ENCODE measurements at places on chromosomes 1 and 21.

GRCh38 chr1:30087465-30087864 lies 635.9 kb downstream of the MATN1 start:
- DNase-seq = no peak

DNA sequence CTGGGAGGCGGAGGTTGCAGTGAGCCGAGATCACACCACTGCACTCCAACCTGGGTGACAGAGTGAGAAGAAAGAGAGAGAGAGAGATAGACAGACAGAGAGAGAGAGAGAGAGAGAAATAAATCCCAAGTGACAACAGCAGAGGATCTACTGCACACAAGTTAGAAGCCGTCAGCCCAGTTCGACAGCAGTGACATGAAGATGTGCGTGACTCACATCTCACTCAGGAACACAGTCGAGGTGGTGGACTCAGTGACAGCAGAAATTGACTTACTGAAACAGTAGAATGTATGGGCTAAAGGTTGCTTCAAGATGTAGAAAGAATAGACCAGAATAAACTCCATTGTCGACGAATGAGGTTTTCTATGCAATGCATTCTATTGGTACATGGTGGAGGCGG lies 77.0 kb upstream of the KRTAP19-8 start:
- no peak for DNase-seq

DNA sequence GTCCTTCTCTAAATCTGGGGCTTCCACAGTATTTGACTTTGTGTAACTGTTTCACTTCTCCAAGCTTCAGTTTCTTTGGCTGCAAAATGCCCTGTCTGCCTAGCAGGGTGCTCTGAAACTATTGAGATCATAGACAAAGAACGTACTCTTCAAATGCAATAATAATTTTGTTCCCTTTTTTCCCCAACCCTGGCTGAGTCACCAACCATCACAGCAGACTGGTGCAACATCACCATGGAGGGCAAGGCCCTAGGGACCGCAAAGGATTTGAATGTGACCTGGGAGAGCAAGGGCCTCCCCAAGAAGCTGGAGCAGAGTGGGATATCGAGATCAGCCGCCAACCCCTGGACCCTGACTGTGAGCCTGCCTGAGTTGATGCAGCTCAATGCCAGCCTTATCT lies 115.0 kb downstream of the FCRL5 start:
- no peak for DNase-seq

DNA sequence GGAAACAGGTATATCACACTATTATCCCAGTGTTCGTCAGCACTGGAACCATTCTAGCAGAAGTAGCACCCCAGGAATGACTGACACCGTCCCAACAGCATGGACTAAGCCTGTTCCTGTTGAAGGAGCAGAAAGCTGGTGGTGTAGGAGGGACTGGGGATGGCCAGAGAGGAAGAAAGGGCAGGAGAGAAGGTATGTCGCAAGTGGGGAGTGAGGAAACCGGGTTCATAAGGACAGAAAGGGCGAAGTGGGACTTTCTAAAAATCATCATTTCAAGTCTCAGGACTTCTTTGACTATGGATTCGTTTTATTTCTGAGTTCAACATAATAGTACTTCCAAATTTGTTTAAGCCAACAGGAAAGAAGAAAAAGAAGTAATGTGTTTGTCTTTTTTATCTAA lies 19.7 kb upstream of the MX1 start:
- DNase-seq = no peak

GRCh38 chr1:115797486-115797885 lies 29.0 kb upstream of the CASQ2 start:
- no peak for DNase-seq

DNA sequence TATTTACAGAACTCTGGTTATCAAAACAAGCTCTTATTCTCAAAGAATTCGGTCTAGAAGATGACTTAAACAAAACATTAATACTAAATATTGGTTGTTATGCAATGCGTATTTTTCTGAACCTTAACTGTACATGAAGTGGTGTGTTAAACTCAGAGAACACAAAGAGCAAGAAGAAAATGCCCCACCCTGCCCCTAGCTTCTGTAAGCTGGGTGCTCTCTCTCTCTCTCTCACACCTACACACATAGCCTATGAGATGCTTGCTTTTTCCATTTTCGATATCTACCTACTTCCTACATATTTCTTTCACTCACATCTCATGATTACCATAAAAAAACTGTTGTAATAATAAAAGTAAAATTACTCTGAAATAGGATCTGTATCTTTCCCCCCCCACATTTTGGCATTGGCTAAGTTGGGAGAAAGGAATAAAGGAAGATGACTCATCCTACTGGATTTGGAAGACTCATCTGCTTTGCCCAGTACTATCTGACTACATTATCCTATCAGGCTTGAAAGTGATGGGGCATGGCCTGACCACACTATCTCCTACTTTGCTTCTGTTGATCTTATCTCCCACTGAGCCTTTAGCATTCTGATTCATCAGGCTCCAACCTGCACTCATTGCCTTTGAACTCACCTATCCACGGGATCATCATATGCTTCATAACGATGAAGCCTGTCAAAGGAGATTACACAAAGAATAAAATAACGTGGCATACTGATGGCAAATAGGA lies 2.9 kb downstream of the CRYZ start:
- DNase-seq = no peak

GRCh38 chr1:178609015-178609414 lies 96.1 kb downstream of the TEX35 start:
- DNase-seq = no peak

DNA sequence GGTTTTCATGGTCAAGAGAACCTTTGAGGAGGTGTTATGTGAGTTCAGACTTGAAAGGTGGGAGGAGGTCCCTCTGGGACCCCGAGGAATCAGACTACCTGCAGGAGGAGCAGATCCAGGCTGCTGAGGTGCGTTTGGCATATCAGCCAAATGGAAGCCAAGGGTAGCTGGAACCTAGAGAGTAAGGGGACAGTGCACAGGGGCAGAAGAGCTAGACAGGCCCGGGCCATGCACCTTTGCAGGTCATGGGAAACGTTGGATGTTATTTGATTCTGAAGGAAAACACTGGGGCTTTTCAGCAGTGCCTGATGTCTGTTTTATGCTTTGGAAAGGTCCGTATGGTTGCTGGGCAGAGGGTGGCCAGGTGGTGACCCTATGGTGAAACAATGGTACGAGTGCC lies 169.2 kb downstream of the PGBD5 start:
- DNase-seq = no peak

DNA sequence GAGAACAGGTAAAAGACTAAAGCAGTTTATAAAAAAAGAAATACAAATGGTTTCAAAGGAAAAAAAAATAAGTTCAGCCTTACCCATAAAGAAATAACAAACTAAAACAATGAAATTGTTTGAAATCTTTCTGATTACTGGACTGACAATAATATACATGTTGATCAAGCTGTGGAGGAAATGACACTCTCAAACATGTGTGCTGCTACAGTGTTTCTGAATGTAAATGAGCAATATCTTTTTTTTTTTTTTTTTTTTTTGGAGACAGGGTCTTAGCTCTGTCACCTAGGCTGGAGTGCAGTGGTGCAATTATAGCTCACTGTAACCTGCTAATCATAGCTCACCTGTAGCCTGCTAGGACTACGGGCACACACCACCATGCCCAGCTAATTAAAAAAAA lies 6.5 kb downstream of the EPS15 start:
- DNase-seq = no peak

DNA sequence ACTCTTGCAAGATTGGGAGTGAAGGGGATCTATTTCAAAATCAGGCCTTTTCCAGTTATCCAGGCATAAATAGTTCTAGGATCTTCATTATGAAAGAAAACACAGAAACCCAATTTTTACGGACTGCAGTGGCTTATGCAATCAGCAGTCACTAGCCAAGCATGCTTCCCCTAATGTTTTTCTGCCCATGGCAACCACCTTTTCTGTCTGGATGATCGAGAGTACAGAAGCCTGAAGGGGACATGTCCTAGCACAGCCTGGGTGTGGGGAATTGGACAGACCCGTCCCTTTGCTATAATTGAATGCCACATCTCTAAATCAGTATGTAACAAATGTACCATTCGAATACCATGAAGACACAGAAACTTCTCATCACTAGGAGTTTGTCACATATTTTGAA lies 29.8 kb upstream of the NCAM2 start:
- no peak for DNase-seq

GRCh38 chr1:56326056-56326455 lies 253.3 kb downstream of the PLPP3 start:
- DNase-seq = no peak

DNA sequence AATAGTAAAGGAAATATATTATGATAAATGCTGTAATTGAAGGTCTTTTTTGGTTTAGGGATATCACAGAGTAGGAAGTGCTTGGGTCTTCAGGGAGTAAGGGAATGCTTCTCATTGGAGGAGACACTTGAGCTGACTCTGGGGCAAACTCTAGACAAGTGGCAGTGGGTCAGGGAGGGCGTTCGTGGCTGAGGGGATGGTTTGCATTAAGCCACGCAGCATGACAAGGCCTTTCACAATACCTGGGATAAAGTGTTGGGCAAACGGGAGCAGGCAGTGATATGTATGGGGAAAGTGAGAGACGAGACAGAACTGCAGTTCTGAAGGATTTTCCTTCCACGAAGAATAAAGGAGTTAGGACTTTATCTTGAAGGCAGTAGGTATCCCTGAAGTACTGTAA lies 109.0 kb downstream of the PATJ start:
- DNase-seq = no peak

- DNase-seq = no peak
Measured at GRCh38 chr1:241408170-241408569, 51.2 kb upstream of the RGS7 start.

GRCh38 chr1:233907151-233907550 lies 2.7 kb downstream of the SLC35F3 start:
- DNase-seq = no peak

- DNase-seq = peak; percentile 62
Measured at GRCh38 chr1:47532921-47533792, 95.3 kb downstream of the FOXD2 start.

- no peak for DNase-seq
Measured at GRCh38 chr1:18110598-18110939, 3.0 kb downstream of the IGSF21 start.

- no peak for DNase-seq
Measured at GRCh38 chr1:155892796-155893195, 18.4 kb downstream of the RIT1 start.

DNA sequence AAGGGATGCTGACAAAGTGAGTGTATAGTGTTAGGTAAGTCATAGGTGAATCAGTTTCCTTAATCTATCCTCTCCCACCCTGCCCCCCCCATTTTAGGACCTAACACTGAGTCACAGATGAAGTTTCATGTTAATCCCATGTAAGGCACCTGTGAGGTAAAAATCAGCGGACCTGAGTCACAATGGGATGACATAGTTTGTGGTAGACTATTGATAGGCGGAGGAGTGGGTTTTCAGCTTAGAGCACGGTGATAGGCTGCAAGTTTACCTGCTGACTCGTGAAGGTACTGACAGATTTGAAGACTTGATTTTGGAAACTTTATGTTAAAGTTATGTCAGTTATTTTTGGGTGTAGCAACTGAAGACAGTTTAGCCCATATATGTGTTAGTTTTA lies 1.7 kb downstream of the TOR1AIP1 start:
- DNase-seq = no peak

- DNase-seq = no peak
Measured at GRCh38 chr1:2554621-2555387, 1.4 kb upstream of the TNFRSF14 start.

GRCh38 chr1:205834751-205835150 lies 15.2 kb downstream of the PM20D1 start:
- DNase-seq = no peak

DNA sequence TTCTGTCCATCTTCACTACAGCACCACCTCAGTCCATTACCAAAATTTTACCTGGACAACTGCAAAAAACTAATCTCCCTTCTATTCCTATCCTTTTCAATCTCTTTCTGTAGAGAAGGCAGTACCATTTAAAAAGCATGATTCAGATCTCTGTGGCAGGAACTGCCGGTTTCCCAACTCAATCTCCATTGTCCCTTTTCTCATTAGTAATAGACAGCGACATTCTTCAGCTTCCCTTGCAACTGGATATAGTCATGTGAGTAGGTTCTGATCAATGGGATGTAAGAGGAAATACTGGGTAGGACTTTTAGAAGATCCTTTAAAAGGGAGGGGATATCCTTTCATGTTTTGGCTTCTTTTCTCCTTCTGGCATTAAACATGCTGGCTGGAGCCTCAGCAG lies 74.9 kb downstream of the ADCY10 start:
- DNase-seq = no peak

DNA sequence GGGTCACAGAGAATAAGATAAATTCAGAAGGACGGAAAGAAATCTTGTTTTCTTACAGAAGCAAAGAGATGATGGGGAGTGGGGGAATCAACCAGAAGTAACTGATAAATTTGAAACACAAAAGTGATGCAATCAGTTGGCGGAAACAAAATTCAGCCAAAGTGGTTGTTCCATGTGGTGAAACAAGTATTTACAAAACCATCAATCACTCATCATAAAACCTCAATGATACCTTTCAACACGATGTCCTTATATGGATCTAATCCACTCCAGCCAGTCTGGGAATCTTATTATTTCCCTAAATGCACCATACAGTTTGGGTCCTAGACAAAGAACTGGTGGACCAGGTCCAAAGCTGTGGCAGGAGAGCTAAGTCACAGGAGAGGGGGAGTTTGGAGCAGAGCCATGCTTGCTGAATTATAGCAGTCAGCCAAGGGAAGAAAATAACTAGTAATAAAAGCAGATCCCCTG lies 303.8 kb upstream of the LRRC7 start:
- DNase-seq = no peak

DNA sequence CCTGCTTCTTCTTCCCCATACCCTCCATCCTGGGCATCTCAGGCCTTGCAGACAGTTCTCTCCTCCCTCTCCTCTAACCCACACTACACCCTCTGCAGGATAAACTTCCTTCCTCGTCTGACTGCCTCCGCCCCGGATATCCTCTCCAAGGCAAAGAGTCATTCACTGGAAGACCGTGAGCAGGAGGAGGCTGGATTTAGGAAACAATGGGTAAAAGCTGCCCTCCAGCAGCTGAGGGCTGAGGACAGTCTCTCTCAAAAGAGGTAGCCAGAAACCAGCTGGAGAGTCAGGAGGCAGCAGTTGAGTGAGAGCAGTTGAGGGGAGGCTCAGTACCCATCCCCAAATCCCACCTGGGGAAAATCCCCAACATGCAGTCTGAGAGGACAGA lies 1.4 kb downstream of the CSRP1 start:
- no peak for DNase-seq

- no peak for DNase-seq
Measured at GRCh38 chr1:224219612-224220059, 36.6 kb downstream of the DEGS1 start.

- no peak for DNase-seq
Measured at GRCh38 chr1:43831851-43832250, 101.8 kb upstream of the ARTN start.

DNA sequence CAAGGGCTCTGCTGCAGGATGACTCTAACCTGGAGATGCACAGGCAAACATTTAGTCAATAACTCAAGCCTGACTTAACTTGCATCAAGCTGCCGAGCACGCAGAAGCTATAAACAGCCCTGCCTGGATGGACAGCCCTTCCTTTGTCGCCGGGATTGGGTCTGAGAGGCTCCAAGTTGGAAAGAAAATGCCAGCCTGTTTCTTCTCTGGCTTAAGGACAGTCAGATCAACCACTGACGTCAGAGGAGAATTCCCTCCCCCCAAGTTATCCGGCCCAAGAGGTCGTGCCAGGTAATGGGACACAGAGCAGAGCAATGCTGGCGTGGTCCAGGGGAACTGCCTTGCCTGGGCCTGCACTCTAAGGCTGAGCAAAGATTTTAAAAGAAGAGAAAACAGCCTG lies 27.1 kb upstream of the LRRC38 start:
- DNase-seq = peak; percentile 69
